IMR-90 (cell line): ENCODE measurements at places on chromosomes 3 and 15. TPM values are rescaled to one million over a fixed set of nuclear protein-coding genes. Genes with fewer than 3 reads are reported as not detected.

The CPLX3 gene
- total RNA-seq = not detected in 2 replicates

- H3K27me3 ChIP-seq = no peaks in the 10 kb centered on the region
- peaks cover 20% of the 10 kb centered on the region for H3K4me1 ChIP-seq
- DNase-seq = peak; percentile 60
- H3K27ac ChIP-seq = peak overlapping the region; percentile 80; the same call in 1 of the 2 replicates
- peaks cover 7% of the 10 kb centered on the region for H3K36me3 ChIP-seq
Observed at GRCh38 chr3:31705736-31706135, 173.0 kb downstream of the STT3B start.

The TNNC1 gene
- 1.1 and 1.3 TPM in 2 replicates for total RNA-seq

The GADL1 gene
- not detected in 2 replicates for total RNA-seq

GRCh38 chr15:96657096-96657495, 326.6 kb downstream of the NR2F2 start:
- H3K4me1 ChIP-seq = no peaks in the 10 kb centered on the region
- no peak overlapping the region for H3K27ac ChIP-seq
- DNase-seq = no peak
- H3K36me3 ChIP-seq = no peaks in the 10 kb centered on the region
- H3K4me3 ChIP-seq = no peak overlapping the region
- no peaks in the 10 kb centered on the region for H3K27me3 ChIP-seq

- H3K27ac ChIP-seq = no peak overlapping the region
- DNase-seq = no peak
- H3K27me3 ChIP-seq = no peaks in the 10 kb centered on the region; the same call in none of the 2 replicates
- H3K4me1 ChIP-seq = no peaks in the 10 kb centered on the region
- H3K36me3 ChIP-seq = no peaks in the 10 kb centered on the region
Observed at GRCh38 chr3:138310494-138310893, 19.2 kb downstream of the NME9 start.

GRCh38 chr15:88896333-88897033, 1.1 kb upstream of the HAPLN3 start:
- no peak for DNase-seq
- peaks cover 25% of the 10 kb centered on the region for H3K36me3 ChIP-seq
- H3K4me3 ChIP-seq = no peak overlapping the region
- H3K27me3 ChIP-seq = no peaks in the 10 kb centered on the region
- H3K4me1 ChIP-seq = peaks cover 12% of the 10 kb centered on the region

- H3K4me3 ChIP-seq = no peak overlapping the region
- H3K27me3 ChIP-seq = no peaks in the 10 kb centered on the region
- no peaks in the 10 kb centered on the region for H3K4me1 ChIP-seq
Observed at GRCh38 chr15:56325186-56325585, 40.0 kb upstream of the TEX9 start.

The CFAP20DC gene
- total RNA-seq = 1.6 and 2.8 TPM in 2 replicates

GRCh38 chr3:64783200-64783599, 95.4 kb upstream of the ADAMTS9 start:
- H3K36me3 ChIP-seq = no peaks in the 10 kb centered on the region
- H3K27ac ChIP-seq = no peak overlapping the region
- no peak overlapping the region for H3K4me3 ChIP-seq
- H3K4me1 ChIP-seq = no peaks in the 10 kb centered on the region
- DNase-seq = no peak

GRCh38 chr15:52006702-52007340, 12.2 kb upstream of the MAPK6 start:
- no peak overlapping the region for H3K4me3 ChIP-seq
- H3K27ac ChIP-seq = no peak overlapping the region
- no peak for DNase-seq
- H3K4me1 ChIP-seq = peaks cover 7% of the 10 kb centered on the region; the same call in 1 of the 2 replicates
- no peaks in the 10 kb centered on the region for H3K36me3 ChIP-seq

The ZCWPW2 gene
- 0.18 and 0.56 TPM in 2 replicates for total RNA-seq

The TIPARP gene
- total RNA-seq = 70.8 and 76.4 TPM in 2 replicates

DNA sequence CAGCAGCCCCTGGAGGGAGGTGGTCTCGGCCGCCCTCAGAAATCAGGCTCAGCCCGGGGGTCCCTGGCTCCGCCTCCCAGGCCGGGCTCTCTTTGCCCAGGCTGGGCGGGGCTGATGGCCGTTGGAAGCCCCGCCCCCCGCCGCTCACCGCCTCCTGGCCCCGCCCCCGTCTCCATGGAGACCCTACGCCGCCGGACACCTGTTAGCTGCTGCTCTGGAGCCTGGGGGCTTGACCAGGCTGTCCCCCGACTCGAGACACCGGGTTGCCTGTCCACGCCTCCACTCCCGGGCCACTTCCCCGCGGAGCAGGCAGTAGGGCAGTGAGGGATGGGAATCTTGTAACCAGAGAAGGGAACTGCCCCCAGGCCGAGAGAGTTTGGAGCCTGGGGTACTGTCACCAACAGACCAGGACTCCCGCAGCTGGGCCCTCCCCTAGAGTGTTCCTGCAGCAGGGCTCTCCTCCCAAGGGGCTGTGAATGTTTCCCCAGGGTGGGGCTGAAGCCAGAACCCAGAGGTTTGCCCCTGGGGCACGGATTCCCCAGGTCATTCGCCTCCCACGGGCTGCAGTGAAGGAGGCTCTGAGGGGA, 27.8 kb upstream of the RPL32 start:
- no peak overlapping the region for H3K4me3 ChIP-seq
- H3K27me3 ChIP-seq = peaks cover 26% of the 10 kb centered on the region
- no peak for DNase-seq
- no peaks in the 10 kb centered on the region; the same call in 1 of the 2 replicates for H3K4me1 ChIP-seq

DNA sequence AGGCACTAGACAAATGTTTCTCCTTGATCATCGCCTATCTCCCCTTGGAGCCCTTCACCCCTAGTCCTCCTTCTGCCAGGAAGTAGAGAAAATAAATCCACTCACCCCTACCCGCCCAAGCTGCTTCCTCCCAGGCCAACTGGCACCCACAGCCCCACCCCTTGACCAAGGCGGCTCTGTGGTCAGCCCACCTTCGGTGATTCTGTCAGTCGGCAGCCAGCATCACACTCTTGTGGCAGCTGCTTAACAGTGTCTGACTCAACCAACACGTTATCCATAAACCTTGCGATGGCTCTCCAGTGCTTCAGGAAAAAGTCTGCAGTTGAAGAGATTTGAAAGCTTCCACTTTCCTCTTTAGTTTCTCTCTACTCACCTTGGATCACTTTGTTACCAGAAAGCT, 7.6 kb downstream of the SHF start:
- no peaks in the 10 kb centered on the region for H3K4me1 ChIP-seq
- no peak for DNase-seq
- H3K27ac ChIP-seq = no peak overlapping the region
- no peaks in the 10 kb centered on the region for H3K27me3 ChIP-seq

- H3K4me1 ChIP-seq = no peaks in the 10 kb centered on the region
- peaks cover 26% of the 10 kb centered on the region for H3K27me3 ChIP-seq
- DNase-seq = no peak
- no peaks in the 10 kb centered on the region for H3K36me3 ChIP-seq
Observed at GRCh38 chr3:72176537-72177041, 391.6 kb upstream of the PROK2 start.

DNA sequence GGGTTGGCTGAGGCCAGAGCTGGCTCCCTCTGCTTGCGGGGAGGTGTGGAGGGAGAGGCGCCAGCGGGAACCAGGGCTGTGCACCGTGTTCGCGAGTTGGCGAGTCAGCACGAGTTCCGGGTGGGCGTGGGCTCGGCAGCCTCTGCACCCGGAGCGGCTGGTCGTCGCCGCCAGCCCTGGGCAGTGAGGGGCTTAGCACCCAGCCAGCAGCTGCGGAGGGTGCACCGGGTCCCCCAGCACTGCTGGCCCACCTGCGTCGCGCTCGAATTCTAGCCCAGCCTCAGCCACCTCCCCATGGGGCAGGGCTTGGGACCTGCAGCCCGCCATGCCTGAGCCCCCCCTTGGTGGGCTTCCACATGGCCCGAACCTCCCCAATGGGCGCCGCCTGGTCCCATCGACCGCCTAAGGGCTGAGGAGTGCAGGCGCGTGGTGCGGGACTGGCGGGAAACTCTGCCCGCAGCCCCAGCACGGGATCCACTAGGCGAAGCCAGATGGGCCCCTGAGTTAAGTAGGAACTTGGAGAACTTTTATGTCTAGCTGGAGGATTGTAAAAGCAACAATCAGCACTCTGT, 125.6 kb downstream of the FRMD4B start:
- DNase-seq = no peak
- H3K27ac ChIP-seq = no peak overlapping the region
- H3K4me1 ChIP-seq = no peaks in the 10 kb centered on the region
- H3K27me3 ChIP-seq = peaks cover 9% of the 10 kb centered on the region

DNA sequence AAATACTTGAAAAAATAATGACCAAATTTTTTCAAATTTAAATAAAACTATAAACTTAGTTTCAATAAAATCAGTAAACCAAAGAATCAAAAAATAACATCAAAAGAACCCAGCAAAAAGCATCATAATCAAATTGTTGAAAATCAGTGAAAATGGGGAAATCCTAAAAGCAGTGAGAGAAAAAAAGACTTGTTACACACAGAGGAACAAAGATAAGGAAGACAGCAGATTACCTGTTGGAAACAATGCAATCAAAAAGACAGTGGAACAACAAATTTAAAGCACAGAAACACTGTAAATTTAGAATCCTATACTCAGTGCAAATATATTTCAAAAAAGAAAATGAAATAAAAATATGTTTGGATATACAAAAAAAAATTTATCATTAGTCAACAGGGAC, 156.2 kb upstream of the LMCD1 start:
- H3K4me3 ChIP-seq = no peak overlapping the region
- no peak for DNase-seq
- H3K36me3 ChIP-seq = no peaks in the 10 kb centered on the region
- H3K27ac ChIP-seq = no peak overlapping the region

DNA sequence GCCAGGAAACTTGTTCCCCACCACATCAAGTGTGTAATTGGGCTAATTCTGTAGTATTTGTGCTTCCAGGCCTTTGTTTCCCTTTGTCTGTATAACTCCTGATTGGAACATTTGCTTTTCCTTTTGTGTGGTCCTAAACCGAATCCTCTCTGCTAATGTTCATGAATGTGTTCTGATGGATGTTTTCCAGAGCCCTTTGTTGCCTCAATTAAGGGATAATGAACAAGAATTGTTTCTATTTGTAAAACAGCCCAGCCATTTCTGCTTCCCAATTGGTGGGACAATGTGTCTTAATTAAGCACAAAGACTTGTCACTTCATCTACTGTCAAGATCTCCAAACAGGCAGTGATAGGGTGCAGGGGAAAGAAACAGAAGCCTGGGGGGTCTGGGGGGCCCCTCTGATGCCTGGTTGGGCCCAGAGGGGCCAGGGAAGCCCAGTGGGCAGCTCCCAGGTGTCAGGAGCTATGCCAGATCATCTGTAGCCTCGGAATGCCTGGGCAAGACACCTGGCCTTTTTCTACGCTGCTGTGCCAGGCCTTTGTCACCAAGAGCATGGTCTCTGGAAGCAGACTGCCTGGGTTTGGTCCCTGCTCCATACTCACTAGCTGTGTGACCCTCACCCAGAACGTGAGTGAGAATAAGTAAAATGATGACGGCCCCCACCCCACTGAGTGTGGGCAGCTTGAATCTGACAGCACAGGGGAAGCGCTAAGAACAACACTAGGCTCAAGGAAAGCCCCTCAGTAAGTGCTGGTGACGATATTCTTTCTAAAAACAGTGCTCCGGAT, 116.6 kb upstream of the PRR20G start:
- peaks cover 18% of the 10 kb centered on the region for H3K27me3 ChIP-seq
- no peak for DNase-seq
- H3K27ac ChIP-seq = no peak overlapping the region
- no peaks in the 10 kb centered on the region for H3K4me1 ChIP-seq
- H3K36me3 ChIP-seq = no peaks in the 10 kb centered on the region

The VIPR1 gene
- total RNA-seq = not detected in 2 replicates

- DNase-seq = no peak
- H3K27me3 ChIP-seq = no peaks in the 10 kb centered on the region
- H3K4me1 ChIP-seq = peaks cover 13% of the 10 kb centered on the region
- H3K27ac ChIP-seq = no peak overlapping the region
Observed at GRCh38 chr15:63528138-63528659, 23.8 kb downstream of the USP3 start.

GRCh38 chr3:9110802-9111201, 138.6 kb downstream of the SRGAP3 start:
- H3K27ac ChIP-seq = no peak overlapping the region
- H3K4me3 ChIP-seq = no peak overlapping the region
- peaks cover 2% of the 10 kb centered on the region for H3K27me3 ChIP-seq
- H3K4me1 ChIP-seq = no peaks in the 10 kb centered on the region
- H3K36me3 ChIP-seq = no peaks in the 10 kb centered on the region

GRCh38 chr3:78726545-78726944, 1041.3 kb downstream of the ROBO1 start:
- DNase-seq = no peak
- no peaks in the 10 kb centered on the region for H3K36me3 ChIP-seq
- no peak overlapping the region for H3K27ac ChIP-seq
- no peaks in the 10 kb centered on the region for H3K27me3 ChIP-seq
- no peak overlapping the region for H3K4me3 ChIP-seq
- H3K4me1 ChIP-seq = peaks cover 2% of the 10 kb centered on the region

DNA sequence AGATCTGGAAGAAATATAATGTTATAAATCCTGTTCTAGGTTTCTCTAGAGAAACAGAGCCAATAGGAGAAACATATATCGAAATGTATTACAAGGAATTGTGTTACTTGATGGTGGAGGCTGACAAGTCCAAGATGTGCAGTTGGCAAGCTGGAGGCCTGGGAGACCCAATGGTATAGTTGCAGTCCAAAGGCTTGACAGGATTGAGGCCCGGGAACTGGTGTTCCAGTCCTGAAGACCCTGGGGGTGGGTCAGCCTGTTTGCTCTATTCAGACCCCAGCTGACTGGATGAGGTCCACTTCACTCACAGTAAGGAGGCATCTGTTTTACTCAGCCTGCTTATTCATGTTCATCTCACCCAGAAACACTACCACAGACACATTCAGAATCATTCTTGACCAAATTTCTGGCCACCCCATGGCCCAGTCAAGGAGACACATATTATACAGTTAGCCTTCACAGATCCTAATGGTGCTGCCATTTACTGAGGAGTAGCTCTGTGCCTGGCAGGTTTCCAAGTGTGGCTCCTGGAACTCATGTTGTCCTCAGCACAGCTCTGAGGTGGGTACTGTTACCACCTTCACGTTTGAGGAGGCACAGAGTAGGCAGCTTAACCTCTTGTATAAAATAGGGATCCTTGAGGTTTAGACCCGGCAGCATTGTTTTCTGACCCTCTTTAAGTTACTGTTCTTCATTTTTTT, 3.7 kb downstream of the TRAK1 start:
- peaks cover 16% of the 10 kb centered on the region for H3K4me1 ChIP-seq
- no peaks in the 10 kb centered on the region for H3K27me3 ChIP-seq
- DNase-seq = no peak
- no peak overlapping the region for H3K27ac ChIP-seq
- 0 out of 2 replicates have a peak, but pooled peaks cover 2% of the 10 kb centered on the region for H3K36me3 ChIP-seq
- no peak overlapping the region for H3K4me3 ChIP-seq

DNA sequence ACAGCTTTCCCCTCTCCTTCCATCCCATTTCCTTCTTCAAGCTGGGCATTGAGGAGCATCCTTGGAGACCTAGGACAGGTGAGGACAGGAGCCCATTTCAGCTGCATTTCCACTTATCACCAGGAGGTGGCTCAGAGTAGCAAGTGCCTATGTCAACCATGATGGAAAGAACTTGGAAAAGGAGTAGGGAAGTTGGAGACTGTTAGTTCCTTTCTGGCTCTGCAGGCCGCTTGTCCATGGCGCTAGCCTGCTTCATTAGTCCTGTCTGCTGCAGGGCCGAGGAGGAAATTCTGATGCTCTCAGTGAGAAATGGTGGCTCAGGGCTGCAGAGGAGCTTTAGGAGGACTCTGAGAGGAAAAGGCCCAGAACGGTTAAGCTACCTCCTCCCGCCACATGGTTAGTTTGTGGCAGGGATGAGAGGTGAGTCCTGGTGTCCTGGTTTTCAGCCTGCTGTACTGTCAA, 7.0 kb upstream of the CD276 start:
- H3K4me3 ChIP-seq = no peak overlapping the region
- DNase-seq = peak; percentile 70
- no peaks in the 10 kb centered on the region for H3K36me3 ChIP-seq
- no peak overlapping the region for H3K27ac ChIP-seq
- H3K27me3 ChIP-seq = peaks cover 35% of the 10 kb centered on the region

The FETUB gene
- not detected in 2 replicates for total RNA-seq

The OR5K3 gene
- total RNA-seq = not detected in 2 replicates

The CRABP1 gene
- not detected in 2 replicates for total RNA-seq

The ROBO2 gene
- 14.5 and 17.2 TPM in 2 replicates for total RNA-seq
